Right ventricle myocardium superior (tissue), 1 donor: ENCODE measurements at places on chromosomes 12 and 14. TPM values are rescaled to one million over a fixed set of nuclear protein-coding genes. Genes with fewer than 3 reads are reported as not detected.

CRACR2A gene
- 5.2 TPM for total RNA-seq

PRR4 gene
- total RNA-seq = 1.1 TPM

GRCh38 chr12:47417955-47418354, 287.9 kb downstream of the RPAP3 start:
- DNase-seq = no peak

DNA sequence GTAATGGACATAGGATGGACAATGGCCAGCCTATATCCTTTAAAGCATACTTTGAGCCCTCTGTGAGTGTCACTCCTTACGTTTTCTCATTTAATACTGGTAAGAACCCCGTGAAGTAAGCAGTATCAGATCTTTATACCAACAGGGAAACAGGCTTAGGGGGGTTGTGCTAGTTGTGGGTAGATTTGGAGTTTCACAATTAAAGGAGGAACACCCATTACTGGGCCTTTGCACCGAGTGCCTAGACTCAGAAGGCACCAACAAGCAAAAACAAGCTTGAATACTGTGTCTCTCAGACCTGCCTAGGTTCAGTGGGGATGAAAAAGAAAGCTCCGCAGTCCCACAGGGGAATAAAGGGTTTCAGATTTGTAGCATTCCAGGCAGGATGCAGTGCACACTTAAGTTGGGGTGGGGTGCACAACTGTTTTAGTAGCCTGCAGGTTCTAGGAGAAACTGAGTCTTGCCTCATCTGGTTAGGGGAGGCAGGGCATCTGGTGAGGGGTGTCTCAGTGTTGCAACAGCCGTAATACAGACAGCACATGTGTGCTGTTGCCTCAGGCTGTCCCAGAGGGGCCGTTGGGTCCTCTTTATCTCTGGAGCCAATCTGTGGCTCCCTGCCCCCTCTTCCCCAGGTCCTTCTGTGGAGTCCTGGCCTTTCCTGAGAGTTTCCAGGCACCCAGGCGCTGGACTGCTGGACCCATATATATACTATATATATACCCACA, 51.2 kb downstream of the IRAK3 start:
- DNase-seq = no peak

GRCh38 chr12:120651821-120652220, 11.4 kb downstream of the CABP1 start:
- DNase-seq = no peak

LTBR gene
- total RNA-seq = 23.2 TPM

GRCh38 chr14:70947739-70948138, 40.5 kb downstream of the PCNX1 start:
- no peak for DNase-seq

GRCh38 chr14:77245820-77246219, 25.2 kb downstream of the NGB start:
- no peak for DNase-seq

LYSET gene
- 21.0 TPM for total RNA-seq

DNA sequence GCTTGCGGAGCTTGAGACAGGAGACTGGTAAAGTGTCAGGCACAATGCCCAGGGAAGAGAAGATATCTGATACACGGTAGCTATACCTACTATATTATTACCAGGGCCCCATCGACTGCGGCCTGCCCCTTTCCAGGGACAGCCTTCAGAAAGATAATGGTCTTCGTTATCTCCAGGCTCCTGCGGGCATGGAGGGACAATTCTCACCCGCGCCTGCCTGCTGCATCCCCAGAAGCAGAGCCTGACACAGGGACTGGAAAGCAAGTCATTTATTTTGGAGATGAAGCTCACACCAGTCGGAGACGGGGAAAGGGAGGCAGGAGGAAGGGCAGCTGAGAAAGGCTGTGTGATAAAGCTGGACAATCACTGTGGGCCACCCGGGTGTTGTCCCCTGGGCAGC, 67.9 kb upstream of the FAM222A start:
- no peak for DNase-seq

- DNase-seq = no peak
Observed at GRCh38 chr14:90332271-90332584, 487 bp upstream of the NRDE2 start.

DNA sequence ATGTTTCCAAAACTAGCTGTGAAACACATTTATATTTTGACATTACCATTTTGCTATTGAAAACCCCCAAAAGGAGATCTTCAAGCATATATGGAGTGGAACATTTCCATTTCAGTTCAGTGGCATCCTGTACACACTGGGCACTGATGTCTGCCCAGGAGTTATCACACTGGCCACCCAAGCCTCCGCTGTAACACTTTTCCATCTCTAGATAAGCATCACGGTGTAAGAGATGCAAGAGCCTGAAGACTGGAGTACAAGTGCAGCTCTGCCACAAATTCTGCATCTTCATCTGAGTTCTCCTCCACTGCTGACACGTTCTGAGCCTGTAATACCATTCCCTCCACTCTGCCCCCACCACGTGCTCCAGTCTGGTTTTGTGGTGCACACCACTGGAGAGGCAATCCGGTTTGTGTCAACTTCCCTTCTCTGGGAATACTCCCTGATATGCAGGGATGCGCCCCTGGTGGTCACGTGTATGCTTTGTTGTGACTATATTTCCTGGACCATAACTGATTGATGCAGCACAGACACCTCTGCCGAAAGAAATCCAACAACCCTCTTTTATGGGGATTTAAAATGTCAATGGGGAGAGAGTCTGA, 12.7 kb downstream of the SPTLC2 start:
- no peak for DNase-seq

STAB2 gene
- 0.05 TPM for total RNA-seq

DNA sequence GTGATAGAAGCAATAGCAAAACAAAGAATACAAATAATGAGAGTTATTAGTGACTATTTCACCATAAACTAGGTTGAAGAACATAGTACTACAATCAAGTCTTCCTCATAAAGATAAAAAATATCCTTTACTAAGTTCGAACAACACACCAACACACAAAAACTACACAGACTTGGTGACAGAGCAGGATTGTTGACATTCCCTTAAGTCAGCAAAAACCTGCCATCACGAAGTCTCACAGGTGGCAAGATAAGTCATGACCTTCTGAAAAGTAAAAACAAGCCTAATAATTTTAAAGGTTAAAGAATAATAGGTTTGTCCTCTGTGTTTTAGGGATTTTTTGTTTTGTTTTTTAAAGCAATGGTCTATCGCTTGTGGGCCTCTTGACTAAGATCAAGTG, 173.0 kb downstream of the SEC23A start:
- no peak for DNase-seq
